Fibroblast of skin of right biceps (primary cell): ENCODE measurements at places on chromosomes 11 and 22.

DNA sequence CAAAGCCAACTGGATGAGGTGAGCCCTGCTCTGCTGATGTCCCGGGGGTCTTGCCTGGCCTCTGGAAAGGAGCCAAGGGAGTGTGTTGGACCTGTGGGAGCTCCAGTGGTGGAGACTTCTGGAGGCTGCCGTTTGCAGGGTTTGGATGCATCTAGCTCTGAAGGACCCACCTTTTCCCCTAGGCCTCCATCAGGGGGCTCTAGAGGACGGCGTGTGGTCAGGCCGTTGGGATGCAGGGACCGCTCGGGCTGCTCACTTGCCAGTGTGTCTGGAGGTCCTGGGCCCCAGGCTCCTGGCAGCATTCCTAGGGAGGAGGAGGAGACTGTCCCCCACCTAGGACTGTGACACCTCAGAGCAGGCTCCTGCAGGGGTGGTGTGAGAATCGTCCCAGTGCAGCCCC lies 58.3 kb downstream of the PRDM11 start:
- DNase-seq: no peak

- DNase-seq: no peak
These were observed 6.4 kb downstream of the RAPSN start for GRCh38 chr11:47442514-47442913.

GRCh38 chr11:62592989-62593421 lies 1.7 kb upstream of the TUT1 start:
- DNase-seq: no peak

GRCh38 chr11:67558084-67558772 lies 25.4 kb upstream of the GSTP1 start:
- DNase-seq: no peak

DNA sequence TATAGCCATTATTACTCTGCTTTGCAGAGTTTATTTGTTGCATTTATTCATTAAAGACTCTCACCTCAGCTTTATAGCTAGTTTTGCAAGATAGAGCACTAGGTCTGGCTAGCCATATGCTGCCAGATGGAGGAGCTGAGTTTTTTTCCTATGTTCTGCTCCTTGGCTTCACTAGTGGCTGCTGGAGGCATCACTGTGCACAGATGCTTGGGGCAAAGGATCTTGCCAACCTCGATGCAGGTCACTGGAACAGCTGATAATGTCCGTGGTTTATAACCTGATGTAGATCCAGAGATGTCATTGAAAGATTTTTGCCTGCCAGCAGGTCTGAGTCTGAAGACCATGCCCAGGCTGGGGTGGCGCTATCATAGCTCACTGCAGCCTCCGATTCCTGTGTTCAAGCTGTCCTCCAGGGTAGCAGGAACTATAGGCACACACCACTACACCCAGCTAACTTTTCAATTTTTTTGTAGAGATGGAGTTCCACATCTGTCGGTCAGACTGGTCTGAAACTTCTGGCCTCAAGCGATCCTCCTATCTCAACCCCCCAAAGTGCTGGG lies 63.2 kb downstream of the PACS1 start:
- DNase-seq: no peak

- no peak for DNase-seq
These were observed 20.4 kb downstream of the HPS4 start for GRCh38 chr22:26463101-26463661.

- no peak for DNase-seq
These were observed 1.4 kb downstream of the SIGIRR start for GRCh38 chr11:413120-414081.
